ENCODE measurements at places on chromosomes 3 and 15.

DNA sequence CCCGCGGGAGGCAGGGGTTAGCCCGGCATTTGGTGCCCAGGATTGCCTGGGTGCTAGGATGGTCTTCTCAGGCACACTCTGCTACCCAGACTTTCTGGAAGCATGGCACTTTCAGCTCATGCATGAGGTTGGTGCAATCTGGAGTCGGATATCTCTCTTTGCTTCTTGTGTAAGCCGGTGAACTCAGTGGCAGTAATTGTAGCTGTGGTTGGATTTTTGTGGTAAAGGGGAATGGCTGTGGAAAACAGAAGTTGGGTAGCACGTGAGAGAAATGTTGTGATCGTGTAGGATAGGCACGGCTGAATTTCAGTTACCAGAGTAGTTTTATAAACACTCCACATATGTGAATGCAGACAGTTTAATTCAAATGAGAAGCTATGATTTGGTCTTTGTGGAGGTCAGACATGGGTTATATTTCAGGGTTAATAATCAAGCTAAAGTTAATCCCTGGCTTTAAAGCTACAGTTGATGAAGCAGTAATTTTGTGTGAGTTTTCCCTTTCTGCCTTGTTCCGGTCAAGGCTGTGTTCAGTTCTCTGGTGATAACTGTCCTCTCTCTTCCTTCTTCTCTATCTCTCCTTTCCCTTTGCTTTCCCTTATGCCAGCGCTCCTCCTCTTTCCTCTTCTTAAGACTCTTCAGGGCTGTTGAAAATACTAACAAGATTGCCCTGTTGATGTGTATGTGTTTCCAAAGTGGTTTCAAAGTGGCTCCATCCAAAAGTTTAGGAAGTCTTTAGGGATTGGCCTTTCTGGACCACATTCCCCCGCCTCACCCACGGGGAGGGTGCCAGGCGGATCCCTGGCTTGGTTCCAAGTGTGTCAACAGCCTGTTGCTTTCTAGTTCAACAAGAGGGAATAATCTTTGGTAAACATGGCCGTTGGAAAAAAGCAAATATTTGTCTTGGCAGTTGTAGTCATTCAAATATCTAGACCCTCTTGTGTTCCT lies 404.6 kb upstream of the C2CD4B start:
- no peak for DNase-seq

DNA sequence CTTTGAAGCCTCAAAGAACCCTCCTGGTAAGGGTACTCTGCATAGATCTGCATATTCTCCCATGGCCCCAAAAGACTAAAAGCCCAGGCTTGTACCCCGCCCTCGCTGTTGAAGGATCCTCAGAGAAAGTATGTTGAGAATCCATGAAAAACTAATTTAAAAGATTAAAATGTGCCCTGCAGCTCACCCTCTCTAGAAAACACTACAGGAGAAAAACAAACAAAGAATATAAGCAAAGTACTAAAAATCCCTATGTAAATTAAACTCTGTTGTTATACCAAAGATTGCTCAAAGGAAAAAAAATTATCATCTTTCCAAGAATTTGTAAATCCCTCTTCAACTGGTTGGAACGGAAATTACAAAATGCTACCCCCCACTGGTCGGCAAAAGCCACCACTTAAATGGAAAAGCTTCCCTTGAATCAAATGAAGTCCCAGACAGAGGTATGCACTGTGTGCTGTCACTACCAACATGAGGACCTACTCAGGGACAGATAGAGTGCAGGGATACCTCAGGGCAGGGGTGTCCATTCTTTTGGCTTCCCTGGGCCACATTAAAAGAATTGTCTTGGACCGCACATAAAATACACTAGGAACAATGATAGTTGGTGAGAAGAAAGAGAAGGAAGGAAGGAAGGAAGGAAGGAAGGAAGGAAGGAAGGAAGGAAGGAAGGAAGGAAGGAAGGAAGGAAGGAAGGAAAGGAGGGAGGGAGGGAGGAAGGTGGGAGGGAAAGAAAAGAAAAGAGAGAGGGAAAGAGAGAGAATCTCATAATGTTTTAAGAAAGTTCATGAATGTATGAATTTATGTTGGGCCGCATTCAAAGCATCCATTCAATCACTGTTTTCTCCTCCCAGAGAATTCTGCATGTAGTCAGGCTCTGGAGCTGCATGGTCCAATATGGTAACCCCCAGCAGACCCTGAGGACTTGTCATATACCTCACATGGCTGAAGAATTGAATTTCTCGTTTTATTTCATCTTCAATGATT lies 88.1 kb downstream of the MAGI1 start:
- no peak for DNase-seq

DNA sequence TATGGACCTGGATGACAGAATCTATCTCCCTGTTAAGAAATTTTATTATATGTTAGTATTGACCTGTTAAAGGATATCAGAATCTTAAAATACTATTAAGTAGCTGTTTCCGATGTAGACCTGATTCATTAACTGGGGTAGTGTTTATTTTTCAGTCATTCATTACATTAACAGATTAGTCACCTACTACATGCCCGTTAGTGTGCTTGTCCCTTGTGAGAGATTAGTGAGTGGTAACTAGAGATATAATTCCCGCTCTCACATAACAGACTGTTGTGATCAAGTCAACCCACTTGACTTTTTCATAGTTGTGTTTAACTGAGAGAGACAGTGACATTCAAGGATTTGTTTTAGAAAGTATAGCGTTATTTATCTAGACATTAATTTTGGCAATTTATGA lies 166.8 kb downstream of the TCF12 start:
- DNase-seq: no peak

GRCh38 chr15:58309963-58310928 lies 121.5 kb upstream of the LIPC start:
- no peak for DNase-seq

GRCh38 chr3:22907161-22907780 lies 295.9 kb upstream of the UBE2E2 start:
- DNase-seq: no peak

- no peak for DNase-seq
These were observed 466 bp downstream of the IQSEC1 start for GRCh38 chr3:13072600-13073325.

GRCh38 chr3:29643034-29643425 lies 362.2 kb downstream of the RBMS3 start:
- DNase-seq: no peak

Data from GDM1 (cell line).